ENCODE measurements at places on chromosomes 1 and 21. TPM values are rescaled to one million over a fixed set of nuclear protein-coding genes. Genes with fewer than 3 reads are reported as not detected.

Gene S100A7
- polyA plus RNA-seq = not detected

Gene DPT
- polyA plus RNA-seq = 0.25 TPM

Gene PAPPA2
- 45.4 TPM for polyA plus RNA-seq

Gene ANKRD65
- 9.0 TPM for polyA plus RNA-seq

Gene PTCH2
- 7.7 TPM for polyA plus RNA-seq

Gene DDR2
- polyA plus RNA-seq = 16.3 TPM

Gene IL22RA1
- 5.4 TPM for polyA plus RNA-seq

Gene PPM1J
- 1.3 TPM for polyA plus RNA-seq

Gene LCA5L
- polyA plus RNA-seq = 5.0 TPM

Gene SLC45A1
- 4.0 TPM for polyA plus RNA-seq

Gene TNNI3K
- polyA plus RNA-seq = 2.2 TPM

Gene LCE3D
- polyA plus RNA-seq = not detected

Gene HES3
- not detected for polyA plus RNA-seq

Gene KCNE2
- polyA plus RNA-seq = 0.81 TPM

Gene GFI1
- 0.32 TPM for polyA plus RNA-seq

Gene ASPM
- 22.6 TPM for polyA plus RNA-seq

Gene OR2M3
- 0.04 TPM for polyA plus RNA-seq

Gene LCE1E
- polyA plus RNA-seq = not detected

Gene LCK
- polyA plus RNA-seq = 5.0 TPM

Gene FAM151A
- polyA plus RNA-seq = 28.7 TPM

Gene LRIF1
- polyA plus RNA-seq = 14.5 TPM

Gene TRAF3IP3
- polyA plus RNA-seq = 2.0 TPM

Gene RGS13
- polyA plus RNA-seq = not detected

Gene OR2G2
- not detected for polyA plus RNA-seq

Gene CCDC30
- polyA plus RNA-seq = 15.1 TPM

Gene NPR1
- 72.5 TPM for polyA plus RNA-seq

Gene OSBPL9
- polyA plus RNA-seq = 122 TPM

Gene PARS2
- polyA plus RNA-seq = 10.9 TPM

Gene RCSD1
- 13.0 TPM for polyA plus RNA-seq

Gene HCRTR1
- 0.31 TPM for polyA plus RNA-seq

Gene OLFM3
- polyA plus RNA-seq = 29.5 TPM

Gene AMY1C
- not detected for polyA plus RNA-seq

Gene ELAVL4
- 3.9 TPM for polyA plus RNA-seq

Gene UTP25
- 12.1 TPM for polyA plus RNA-seq

Gene FMOD
- 48.2 TPM for polyA plus RNA-seq

Gene RGSL1
- 0.03 TPM for polyA plus RNA-seq

Gene SNRNP40
- polyA plus RNA-seq = 80.2 TPM

All from renal pelvis (tissue), 12 donors.